Stimulated activated naive CD8-positive, alpha-beta T cell treated with anti-CD3 and anti-CD28 coated beads, Interleukin-15, Interleukin-2, amounts not matched to agents 100 U/mL and 50 U/mL, for 24 hours (primary cell): ENCODE measurements at places on chromosomes 16 and 17.

- peak; percentile 81 for DNase-seq
Measured at GRCh38 chr17:41547921-41548843, 20.1 kb upstream of the KRT19 start.

DNA sequence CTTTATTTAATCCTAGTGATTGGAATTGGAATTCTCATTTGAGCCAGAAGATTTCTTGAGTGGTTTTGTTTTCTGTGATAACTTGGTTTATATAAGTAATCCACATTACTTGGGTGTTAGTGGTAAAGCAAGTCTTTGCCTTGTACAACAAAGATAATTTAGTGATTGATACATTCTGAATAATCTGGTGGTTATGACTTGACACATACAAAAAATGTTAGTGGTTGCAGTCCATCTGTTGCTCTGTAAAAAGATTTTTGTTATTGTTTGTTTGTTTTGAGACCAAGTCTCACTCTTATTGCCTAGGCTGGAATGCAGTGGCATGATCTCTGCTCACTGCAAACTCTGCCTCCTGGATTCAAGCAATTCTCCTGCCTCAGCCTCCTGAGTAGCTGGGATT, 13.2 kb downstream of the OMG start:
- no peak for DNase-seq

DNA sequence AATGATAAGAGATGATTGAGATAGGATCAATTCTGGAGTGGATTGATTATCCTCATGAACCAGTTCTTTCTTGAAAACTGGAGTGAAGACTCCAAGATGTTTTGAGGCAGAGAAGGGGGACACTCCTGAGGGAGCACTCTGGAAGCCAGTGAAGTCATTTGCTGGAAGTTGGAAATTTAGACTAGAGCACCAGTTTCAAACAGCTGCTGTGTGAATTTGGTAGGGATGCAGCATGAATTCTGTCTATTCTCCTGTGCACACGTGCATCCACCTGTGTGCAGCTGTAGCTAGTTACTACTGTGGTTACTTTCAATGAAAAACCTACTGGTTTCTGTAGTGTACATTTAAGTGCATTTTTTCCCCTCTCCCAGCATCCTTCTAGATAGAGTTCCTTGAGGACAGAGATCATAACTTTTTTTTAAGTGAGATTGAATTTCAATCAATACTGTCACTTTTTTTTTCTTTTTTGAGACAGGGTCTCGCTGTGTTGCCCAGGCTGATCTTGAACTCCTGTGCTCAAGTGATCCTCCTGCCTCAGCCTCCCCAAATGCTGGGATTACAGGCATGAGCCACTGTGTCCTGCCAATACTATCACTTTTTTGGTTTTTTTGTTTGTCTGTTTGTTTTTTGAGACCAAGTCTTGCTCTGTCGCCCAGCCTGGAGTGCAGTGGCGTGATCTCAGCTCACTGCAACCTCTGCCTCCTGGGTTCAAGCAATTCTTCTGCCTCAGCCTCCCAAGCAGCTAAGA, 65.9 kb downstream of the TUBD1 start:
- DNase-seq, result no peak

DNA sequence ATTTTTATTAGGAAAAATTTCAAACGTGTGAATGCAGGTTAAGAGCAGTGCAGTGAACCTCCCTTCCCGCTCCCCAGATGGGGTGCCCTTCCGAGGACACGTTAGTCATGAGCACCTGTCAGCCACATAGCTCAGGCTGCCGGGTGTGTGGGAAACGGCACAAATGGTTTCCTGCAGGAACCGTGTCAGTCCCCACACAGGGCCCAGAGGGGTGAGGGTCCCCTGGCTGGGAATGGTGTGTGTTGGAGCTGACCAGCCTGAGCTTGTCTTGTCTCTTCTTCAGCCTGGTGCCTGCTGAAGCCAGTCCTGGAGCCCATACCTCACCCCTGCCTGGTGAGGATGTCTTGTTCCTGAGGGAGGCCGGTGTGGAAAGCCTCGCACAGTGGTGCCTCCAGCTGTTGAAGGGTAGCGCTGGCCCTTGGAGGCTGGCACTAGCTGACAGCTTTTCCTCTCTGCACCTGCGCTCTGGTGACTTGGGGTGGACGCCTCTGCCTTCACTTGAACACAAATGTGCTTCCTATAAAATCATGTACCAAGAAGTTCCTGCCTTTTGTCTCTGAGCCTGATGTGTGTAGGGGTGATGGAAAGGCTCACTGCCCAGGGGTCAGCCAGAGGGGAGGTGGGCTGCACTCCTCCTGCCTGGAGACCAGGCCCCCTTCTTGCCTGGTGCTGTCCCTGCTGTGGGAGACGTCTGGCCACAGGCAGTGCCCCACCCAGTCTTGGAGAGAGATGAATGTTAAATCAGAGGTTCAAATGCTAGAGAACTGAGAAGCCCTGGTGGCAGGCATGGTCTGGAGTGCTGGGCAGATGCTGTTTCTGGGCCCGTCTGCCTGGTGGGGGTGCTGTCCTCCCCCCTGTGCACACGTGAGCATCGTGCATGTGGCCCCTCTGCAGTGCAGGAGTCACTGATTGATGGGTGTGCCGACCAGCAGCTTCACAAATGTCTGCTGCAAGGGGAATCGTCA, 102.6 kb upstream of the ZNF750 start:
- DNase-seq, result no peak

- no peak for DNase-seq
Measured at GRCh38 chr16:86964796-86965241, 352.4 kb downstream of the C16orf95 start.

DNA sequence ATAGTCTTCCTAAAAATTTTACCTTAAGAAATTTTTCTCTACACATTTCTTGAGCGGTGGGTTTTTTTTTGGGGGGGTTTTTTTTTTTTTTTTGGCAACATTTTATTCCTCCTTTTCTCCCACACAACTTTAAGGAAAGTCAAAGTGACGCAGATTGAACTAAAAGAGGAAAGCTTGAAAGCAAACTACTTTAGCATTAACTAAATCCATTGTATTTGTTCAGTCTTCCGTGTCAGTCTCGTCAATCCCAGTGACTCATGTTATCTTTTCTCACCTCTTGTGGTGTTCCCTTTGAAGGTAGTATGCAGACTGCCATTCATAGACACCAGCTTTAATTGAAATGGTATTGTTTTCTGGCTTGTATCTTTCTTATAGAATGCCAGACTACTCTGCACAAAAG, 39.3 kb downstream of the TADA2A start:
- no peak for DNase-seq

GRCh38 chr17:62681061-62681938, 53.8 kb downstream of the MRC2 start:
- DNase-seq, result no peak

GRCh38 chr16:66619534-66620428, 15.3 kb downstream of the CMTM3 start:
- DNase-seq, result no peak

DNA sequence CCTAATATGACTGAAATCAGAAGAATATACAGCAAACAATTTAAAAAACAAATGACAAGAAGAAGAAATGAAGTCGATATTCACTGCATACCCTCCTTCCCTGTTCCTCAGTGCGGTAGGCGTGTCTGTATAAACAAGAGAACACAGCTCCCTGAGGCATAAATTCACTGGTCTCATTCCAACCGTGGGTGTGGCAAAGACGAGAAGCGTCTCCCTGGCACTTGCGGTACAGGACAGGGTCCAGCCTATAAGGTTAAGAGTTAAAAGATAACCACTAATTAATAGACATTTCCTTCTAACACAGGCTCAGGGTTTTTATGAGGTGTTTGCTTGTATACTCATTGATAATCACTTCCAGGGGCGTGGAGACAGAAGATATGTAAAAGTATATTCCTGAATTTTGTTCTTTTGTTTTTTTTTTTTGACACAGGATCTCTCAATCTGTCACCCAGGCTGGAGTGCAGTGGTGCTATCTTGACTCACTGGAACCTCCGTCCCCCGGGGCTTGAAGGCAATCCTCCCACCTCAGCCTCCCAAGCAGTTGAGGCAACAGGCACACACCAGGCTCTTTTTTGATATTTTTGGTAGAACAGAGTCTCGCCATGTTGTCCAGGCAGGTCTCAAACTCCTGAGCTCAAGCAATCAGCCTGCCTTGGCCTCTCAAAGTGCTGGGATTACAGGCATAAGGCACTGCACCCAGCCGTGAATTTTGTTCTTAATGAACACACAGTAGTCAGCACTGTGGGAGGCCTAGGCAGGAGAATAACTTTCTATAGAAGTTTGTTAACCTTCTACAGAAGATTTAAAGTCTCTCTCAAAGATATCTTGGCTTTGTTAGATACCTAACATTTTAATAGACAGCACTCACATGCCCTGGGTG, 59.1 kb upstream of the CLEC18B start:
- DNase-seq, result no peak
